ENCODE measurements at places on chromosomes 1 and 21.

- peak; percentile 47 for DNase-seq
Observed at GRCh38 chr1:108644984-108645383, 15.9 kb downstream of the HENMT1 start.

- no peak for DNase-seq
Observed at GRCh38 chr21:16342932-16343331, 613.1 kb downstream of the USP25 start.

GRCh38 chr1:246801241-246802020 is 77.2 kb downstream of the SCCPDH start:
- DNase-seq, result no peak

- no peak for DNase-seq
Observed at GRCh38 chr1:217090060-217090911, 367.1 kb upstream of the ESRRG start.

DNA sequence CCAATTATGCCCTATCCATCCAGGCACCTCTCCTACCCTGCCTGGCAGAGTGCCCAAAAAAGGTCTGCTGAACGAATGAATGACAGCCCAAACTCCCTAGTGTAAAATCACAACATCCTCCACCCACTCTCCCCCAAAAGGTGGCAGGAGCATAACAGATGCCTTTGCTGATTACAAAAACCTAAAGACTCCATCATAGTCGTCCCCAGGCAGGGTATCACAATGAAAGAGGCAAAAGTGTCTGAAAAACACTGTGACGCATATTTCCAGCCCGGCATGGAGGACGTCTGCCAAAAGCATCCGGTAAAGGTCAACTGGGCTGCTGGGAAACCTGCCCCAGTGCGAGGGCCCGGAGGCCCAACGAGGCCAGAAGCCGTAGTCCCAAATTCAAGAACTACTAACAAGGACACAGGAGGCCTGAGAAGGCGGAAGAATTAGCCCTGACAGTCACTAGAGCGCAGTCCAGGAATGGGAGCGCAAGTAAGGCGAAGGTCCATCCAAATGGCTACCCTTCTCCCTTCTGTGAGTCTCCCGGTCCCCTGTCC is 576 bp downstream of the SMIM12 start:
- peak; percentile 48 for DNase-seq

DNA sequence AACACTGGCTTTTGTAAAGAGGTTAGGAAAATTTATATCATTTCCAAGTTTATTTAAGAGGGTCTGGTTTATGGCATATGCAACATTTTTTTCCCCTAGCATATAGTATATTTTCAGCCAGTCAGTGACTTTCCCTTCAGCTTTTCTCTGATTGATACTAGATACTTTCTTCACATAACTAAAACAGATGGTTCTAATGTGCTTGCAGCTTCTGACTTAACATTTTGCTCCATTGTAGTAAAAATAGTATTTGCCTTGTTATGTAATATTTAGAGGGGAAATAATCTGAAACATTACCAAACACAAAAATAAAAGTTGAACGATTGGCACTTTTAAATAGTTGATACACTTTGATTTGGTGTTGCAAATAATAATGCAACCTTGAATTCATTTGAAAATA is 191.7 kb downstream of the GPR52 start:
- DNase-seq, result no peak

- DNase-seq, result peak; percentile 6
Observed at GRCh38 chr1:7177021-7177420, 391.8 kb downstream of the CAMTA1 start.

- no peak for DNase-seq
Observed at GRCh38 chr1:112251766-112252506, 144.1 kb upstream of the CTTNBP2NL start.

- no peak for DNase-seq
Observed at GRCh38 chr1:81873946-81874345, 73.2 kb downstream of the ADGRL2 start.
